ENCODE measurements at places on chromosomes 4 and X. TPM values are rescaled to one million over a fixed set of nuclear protein-coding genes. Genes with fewer than 3 reads are reported as not detected.

Gene DSPP
- total RNA-seq: not detected

Gene TSPAN5
- total RNA-seq: 22.1 TPM

Gene MAGEA2
- total RNA-seq: not detected

Gene DGKK
- total RNA-seq: 2.7 TPM

Gene BMP3
- not detected for total RNA-seq

Gene CCNQ
- 16.4 TPM for total RNA-seq

Gene STOX2
- total RNA-seq: not detected

Gene GPR50
- not detected for total RNA-seq

GRCh38 chr4:84547211-84547610, 35.7 kb upstream of the CDS1 start:
- no peak overlapping the region for H3K4me3 ChIP-seq
- no peaks in the 10 kb centered on the region for H3K4me1 ChIP-seq

DNA sequence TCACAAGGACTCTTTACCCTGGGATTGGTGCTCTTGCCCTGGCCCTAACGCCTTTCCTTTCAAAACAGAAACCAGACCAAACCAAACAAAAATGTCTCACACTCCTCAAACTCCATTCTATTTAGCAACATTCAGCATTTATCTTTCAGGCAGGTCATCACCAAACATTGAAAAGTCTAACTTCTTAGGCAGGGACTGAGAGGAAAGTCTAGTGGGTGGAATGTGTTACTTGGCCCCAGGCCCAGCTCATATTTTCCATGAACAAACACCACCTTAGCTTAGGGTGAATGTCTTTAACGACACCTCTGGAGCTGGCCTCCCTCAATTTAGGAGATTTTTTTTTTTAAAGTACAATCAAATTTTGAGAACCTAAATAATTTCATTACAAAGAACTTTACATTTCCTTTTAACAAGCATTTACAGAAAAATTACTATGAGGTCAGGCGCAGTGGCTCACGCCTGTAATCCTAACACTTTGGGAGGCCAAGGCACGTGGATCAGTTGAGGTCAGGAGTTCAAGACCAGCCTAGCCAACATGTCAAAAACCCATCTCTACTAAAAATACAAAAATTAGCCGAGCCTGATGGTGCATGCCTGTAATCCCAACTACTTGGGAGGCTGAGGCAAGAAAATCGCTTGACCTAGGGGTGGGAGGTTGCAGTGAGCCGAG, 10.2 kb upstream of the N4BP2 start:
- H3K4me1 ChIP-seq: no peaks in the 10 kb centered on the region
- H3K4me3 ChIP-seq: no peak overlapping the region
- no peak overlapping the region for H3K27ac ChIP-seq
- no peaks in the 10 kb centered on the region for H3K36me3 ChIP-seq
- H3K27me3 ChIP-seq: no peaks in the 10 kb centered on the region
- DNase-seq: no peak

DNA sequence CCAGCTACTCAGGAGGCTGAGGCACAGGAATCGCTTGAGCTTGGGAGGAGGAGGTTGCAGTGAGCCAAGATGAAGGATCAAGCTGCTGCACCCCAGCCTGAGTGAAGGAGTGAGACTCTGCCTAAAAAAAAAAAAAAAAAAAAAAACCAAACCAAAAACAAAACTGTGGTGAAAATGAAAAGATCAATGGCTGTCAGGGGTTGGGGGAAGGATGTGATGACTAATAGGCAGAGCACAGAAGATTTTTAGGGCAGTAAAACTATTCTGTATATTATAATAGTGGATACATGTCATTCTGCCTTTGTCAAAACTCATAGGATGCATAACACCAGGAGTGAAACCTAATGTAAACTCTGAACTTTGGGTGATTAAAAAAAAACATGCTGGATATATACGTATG, 69.9 kb upstream of the ELOVL6 start:
- no peak for DNase-seq
- peaks cover 11% of the 10 kb centered on the region for H3K27me3 ChIP-seq
- H3K36me3 ChIP-seq: no peaks in the 10 kb centered on the region
- peaks cover 2% of the 10 kb centered on the region for H3K4me1 ChIP-seq
- no peak overlapping the region for H3K27ac ChIP-seq
- no peak overlapping the region for H3K4me3 ChIP-seq

- H3K27me3 ChIP-seq: no peaks in the 10 kb centered on the region
- no peak overlapping the region for H3K27ac ChIP-seq
- peaks cover 7% of the 10 kb centered on the region for H3K4me1 ChIP-seq
- no peak for DNase-seq
- H3K4me3 ChIP-seq: no peak overlapping the region
These were observed 5.5 kb upstream of the SMIM20 start for GRCh38 chr4:25908491-25908901.

GRCh38 chrX:123626962-123627361, 105.9 kb downstream of the THOC2 start:
- H3K27me3 ChIP-seq: no peaks in the 10 kb centered on the region
- H3K36me3 ChIP-seq: peaks cover 23% of the 10 kb centered on the region
- peak overlapping the region; percentile 22 for H3K4me3 ChIP-seq

DNA sequence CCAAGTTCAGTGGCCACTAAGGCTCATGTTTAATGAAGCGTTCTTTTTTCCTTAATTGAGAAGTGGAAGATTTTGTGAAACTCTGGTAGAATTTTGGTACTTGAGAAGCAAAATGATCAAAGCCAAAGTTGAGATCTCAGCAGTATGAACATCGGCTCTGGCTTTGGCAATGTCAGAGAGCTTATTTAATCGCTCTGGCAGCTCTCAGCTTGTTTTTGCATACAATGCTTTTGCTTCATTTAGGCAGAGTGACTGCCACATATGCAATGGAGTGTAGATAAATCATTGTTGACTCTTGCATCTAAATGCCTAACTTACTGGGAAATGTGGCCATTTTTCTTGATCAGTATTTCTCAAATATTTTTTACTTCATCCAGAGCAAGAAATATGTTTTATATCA, 135.7 kb downstream of the AASDH start:
- H3K4me1 ChIP-seq: no peaks in the 10 kb centered on the region
- no peak for DNase-seq
- H3K27ac ChIP-seq: no peak overlapping the region

DNA sequence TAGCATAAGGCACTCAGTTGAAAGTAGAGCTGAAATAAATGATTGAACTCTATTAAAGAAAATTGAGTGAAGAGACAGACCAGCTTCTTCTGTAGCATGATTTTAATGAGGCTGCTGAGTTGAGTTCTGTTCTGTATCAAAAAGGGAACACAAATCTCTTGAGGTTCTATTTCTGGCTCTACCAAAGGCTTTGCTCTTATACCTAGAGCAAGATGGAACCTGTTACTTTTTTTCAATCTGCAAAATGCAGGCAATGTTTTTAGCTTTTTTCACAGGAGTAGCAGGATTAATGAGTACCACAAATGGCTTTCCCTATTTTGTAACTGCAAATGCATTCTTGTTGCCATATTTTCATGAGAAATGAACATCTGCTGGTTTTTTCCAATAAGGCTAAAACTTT, 4.2 kb upstream of the ERVMER34-1 start:
- H3K27ac ChIP-seq: no peak overlapping the region
- peaks cover 3% of the 10 kb centered on the region for H3K4me1 ChIP-seq
- H3K36me3 ChIP-seq: peaks cover 5% of the 10 kb centered on the region
- H3K27me3 ChIP-seq: peaks cover 48% of the 10 kb centered on the region
- H3K4me3 ChIP-seq: no peak overlapping the region

GRCh38 chr4:89213382-89213701, 94.3 kb downstream of the GPRIN3 start:
- H3K27ac ChIP-seq: no peak overlapping the region
- no peak overlapping the region for H3K4me3 ChIP-seq

DNA sequence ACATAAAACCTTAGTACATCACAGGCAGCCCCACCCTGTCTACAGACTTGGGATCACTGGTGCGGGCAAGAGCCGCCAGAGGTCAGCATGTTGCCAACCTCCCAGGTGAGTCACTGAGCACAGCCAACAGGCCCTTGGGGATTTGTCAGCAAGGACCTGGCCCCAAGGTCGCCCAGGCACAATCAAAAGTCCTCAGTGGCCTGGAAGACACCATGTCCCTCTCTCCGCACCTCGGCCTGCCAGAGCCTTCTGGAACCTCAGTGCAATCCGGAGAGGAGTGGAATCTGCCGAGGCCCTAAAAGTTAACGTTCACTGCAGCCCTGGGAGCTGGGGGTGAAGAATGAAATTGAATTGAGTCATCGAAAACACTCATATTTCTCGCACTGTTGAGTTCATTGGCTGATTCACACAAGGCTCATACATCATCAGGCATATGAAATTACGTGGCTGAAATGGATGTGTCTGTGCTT, 74.3 kb downstream of the WFS1 start:
- no peak for DNase-seq
- H3K4me1 ChIP-seq: peaks cover 11% of the 10 kb centered on the region
- no peak overlapping the region for H3K27ac ChIP-seq
- H3K4me3 ChIP-seq: no peak overlapping the region
- no peaks in the 10 kb centered on the region for H3K36me3 ChIP-seq
- H3K27me3 ChIP-seq: peaks cover 7% of the 10 kb centered on the region

- H3K4me1 ChIP-seq: peaks cover 4% of the 10 kb centered on the region
- no peaks in the 10 kb centered on the region for H3K36me3 ChIP-seq
- H3K4me3 ChIP-seq: no peak overlapping the region
- H3K27ac ChIP-seq: no peak overlapping the region
- H3K27me3 ChIP-seq: peaks cover 8% of the 10 kb centered on the region
These were observed 3.8 kb upstream of the C4orf50 start for GRCh38 chr4:6021831-6022606.

DNA sequence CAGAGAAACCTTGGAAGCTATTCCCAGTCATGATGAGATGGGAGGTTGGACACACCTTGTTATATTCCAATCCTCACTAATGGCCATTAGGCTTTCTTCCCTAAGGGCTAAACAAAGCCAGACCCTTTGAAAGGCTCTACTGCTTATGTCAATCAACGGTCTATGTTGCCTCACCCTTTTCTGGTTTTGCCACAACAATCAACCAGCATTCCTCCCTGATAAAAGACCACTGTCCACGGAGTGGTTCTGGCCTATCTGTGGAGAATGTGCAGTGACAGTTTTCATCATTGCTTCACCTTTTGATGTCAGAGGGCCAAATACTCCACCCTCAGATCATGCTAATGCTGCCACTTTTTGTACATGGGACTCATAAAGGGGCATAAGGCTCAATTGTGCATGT, 913.4 kb downstream of the RPA4 start:
- H3K4me3 ChIP-seq: no peak overlapping the region
- no peaks in the 10 kb centered on the region for H3K4me1 ChIP-seq
- H3K36me3 ChIP-seq: no peaks in the 10 kb centered on the region
- no peak for DNase-seq
- H3K27me3 ChIP-seq: no peaks in the 10 kb centered on the region

DNA sequence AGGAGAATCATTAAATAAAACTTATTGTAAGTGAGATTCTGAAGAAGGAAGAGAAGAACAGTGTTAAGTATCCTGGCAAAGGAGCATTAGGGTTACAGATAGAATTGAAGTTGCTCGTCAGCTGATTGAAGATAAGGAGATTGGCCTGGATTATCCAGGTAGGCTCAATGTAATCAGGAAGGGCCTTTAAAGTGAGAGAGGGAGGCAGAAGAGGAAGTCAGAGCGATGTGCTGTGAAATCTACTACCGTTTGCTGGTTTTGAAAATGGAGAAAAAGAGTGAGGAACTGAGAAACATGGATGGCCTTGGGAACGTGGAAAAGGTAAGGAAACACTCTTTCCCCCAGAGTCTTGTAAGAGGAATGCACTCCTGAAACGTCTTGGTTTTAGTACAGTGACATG, 245.7 kb downstream of the ANTXR2 start:
- H3K4me3 ChIP-seq: no peak overlapping the region
- H3K4me1 ChIP-seq: no peaks in the 10 kb centered on the region
- no peaks in the 10 kb centered on the region for H3K27me3 ChIP-seq
- no peak for DNase-seq
- H3K36me3 ChIP-seq: no peaks in the 10 kb centered on the region
- no peak overlapping the region for H3K27ac ChIP-seq

DNA sequence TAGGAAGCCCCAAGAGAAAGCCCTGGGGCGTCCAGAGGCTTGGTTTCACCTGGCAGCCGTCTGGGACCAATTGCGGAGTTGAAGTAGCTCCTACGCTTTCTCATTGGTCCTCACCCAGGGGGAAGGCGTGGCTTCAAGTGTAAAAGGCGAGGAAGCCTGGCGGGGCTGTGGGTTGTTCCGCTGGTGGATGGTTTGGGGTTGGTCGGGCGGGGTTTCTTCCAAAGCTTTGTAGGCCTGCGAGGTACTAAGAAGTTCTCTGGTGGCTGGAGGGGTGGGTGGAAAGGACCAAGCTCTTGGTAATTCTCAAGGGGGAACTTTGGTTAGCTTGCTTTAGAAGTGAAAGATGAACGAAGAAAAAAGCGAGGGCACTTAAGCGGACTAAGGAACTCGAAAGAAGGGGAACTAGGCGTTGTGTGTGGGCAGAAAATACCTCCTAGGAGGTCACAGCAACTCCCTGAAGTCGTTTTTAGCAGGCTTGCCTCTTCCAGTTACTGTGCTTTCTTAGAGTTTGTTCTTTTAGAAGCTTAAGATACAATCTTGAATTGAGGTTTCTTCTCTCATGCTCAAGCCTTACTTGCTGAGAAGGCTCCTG, 36.6 kb downstream of the CCNG2 start:
- peak overlapping the region; percentile 55 for H3K27ac ChIP-seq
- H3K4me3 ChIP-seq: peak overlapping the region; percentile 84
- peak; percentile 80 for DNase-seq
- no peaks in the 10 kb centered on the region for H3K27me3 ChIP-seq

GRCh38 chr4:149050840-149051239, 608.6 kb upstream of the NR3C2 start:
- no peak for DNase-seq
- H3K36me3 ChIP-seq: no peaks in the 10 kb centered on the region
- H3K27ac ChIP-seq: no peak overlapping the region

DNA sequence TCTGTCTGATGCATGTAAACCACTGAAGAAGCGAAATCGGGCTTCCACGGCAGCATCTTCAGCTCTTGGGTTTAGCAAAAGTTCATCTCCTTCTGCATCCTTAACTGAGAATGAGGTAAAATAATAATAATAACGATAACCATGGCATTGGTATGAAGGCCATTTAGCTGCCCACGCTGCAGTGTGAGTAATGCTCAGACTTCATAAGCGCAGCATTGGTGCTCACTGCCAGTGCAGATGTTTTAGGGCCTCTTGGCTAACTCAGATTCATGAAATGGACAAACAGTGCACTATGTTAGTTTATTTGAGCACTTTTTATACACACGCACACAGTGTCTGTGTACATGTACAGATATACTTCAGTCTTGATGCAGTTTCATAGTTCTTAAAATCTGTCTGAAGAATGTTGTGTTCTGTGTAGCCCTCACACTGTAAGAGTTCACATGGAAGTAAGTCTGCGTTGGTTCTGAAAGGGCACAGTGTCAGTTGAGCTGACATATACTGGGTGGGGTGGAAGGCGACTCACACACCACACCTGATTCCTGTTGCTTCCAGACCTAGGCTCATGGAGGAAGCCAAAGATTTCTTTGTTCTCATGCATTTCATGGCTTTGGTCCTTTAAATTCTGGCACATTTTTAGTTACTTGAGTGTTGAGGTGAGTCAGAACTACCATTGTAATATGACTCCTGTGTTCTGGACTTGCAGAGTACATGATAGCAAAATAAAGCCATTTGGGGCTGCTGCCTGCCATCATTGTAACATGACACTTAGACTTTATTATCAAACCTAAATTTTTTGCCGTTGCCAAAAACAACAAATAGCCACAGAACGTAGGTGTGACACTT, 68.7 kb downstream of the NSD2 start:
- no peak overlapping the region for H3K27ac ChIP-seq
- H3K4me3 ChIP-seq: no peak overlapping the region
- H3K27me3 ChIP-seq: no peaks in the 10 kb centered on the region
